Left renal cortex interstitium (tissue), 4 donors: ENCODE measurements at places on chromosomes 3 and 15.

DNA sequence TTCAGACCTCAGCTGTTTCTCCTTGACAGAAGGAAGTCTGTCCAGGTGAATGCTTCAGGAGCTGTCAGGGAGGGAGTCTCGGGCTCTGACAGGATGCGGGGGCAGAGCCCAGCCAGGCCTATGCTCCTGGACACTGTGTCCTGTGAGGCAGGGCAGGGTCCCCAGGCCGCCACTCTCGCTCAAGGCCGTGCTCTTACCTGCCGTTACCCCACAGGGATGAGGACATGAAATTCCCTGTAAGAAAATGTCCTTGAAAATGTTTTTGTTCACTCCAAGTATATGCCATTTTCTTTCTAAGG is 63.9 kb downstream of the BOC start:
- DNase-seq, result no peak

- DNase-seq, result no peak
Observed at GRCh38 chr15:31383139-31383538, 56.5 kb downstream of the KLF13 start.

- no peak for DNase-seq
Observed at GRCh38 chr15:31127596-31128261, 26.2 kb upstream of the TRPM1 start.

DNA sequence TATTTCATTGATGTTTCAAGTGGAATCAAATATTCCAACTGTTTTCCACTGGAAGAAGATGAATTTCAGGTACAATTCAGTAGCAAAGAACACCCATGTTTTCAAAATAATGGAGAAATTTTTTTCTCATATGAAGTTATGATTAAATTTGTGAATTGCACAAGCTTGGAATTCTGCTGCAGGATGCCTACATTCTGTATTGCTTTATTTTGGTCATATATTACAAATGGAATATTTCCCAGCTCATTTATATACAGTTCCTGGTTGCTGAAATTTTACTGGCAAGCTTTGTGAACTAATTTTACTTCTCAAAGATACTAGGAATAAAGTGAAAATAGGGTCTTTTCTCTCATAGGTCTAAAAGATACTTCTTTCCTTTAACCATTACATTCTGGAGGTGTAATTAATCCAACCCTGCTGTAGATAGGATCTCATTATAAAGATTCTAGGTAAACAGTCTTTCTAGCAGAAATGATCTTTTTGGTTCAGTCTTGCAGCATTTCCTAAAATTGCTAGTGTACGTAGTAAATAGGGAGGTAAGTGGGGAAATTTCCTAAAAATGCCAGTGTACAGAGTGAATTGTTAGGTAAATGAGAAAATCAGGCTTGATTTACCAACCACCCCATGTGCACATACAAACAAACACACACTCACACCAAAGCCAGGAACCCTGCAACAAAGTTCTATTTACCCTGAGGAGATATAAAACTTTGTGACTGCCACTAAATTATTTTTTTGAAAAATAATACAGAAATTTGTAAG is 393.5 kb upstream of the TPRG1 start:
- DNase-seq, result no peak

DNA sequence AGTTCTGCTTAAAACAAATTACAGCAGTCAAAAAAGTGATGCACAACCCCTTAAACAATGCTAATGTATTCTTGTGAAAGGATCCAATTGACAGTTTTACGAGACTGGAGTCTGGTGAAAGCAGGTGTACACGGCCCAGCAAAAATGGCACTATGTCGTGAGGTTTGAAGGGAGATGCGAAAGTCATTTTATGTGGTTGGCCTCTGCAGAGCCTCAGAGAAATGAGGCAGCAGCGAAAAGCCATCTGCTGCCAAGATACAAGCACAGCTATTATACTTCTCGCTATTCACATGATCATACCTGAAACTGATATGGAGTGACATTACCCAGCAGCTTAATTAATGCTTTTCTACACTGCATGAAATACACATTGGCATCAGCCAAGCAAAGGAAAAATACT is 36.4 kb downstream of the MECOM start:
- DNase-seq, result no peak

DNA sequence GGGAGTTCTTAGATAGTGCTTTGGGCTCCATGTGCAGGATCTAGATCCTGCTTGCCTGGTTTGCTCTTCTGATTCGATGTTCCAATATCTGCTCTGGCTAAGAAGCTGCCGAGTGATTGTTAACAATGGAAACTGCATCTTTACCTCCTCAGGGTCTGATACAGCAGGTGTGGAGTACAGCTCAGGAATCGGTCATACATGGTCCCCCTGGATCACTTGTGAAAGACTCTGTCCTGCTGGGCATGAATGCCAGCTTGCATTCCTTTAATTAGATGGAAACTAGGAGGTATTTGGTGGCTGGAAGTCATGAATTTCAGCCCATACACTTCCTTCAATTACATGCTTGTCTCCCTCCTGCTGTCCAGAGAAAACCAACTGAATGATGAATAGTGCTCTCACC is 95.3 kb downstream of the CHRNA7 start:
- no peak for DNase-seq

- no peak for DNase-seq
Observed at GRCh38 chr3:38952721-38953120, 99.0 kb downstream of the SCN11A start.

DNA sequence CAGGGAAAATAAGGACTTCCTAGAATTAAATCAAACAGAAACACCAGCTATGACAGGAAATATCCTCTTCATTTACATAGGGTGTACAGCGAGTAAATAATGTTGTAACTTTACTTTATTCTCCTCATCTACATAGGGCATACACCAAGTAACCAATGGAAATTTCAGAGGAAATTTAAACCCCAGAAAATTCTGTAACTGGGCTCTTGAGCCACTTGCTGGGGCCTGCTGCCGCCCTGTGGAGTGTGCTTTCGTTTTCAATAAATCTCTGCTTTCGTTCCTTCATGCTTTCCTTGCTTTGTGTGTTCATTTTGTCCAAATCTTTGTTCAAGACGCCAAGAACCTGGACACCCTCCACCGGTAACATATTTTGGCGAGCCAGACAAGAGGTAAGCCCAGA is 990.4 kb upstream of the CADM2 start:
- DNase-seq, result no peak

DNA sequence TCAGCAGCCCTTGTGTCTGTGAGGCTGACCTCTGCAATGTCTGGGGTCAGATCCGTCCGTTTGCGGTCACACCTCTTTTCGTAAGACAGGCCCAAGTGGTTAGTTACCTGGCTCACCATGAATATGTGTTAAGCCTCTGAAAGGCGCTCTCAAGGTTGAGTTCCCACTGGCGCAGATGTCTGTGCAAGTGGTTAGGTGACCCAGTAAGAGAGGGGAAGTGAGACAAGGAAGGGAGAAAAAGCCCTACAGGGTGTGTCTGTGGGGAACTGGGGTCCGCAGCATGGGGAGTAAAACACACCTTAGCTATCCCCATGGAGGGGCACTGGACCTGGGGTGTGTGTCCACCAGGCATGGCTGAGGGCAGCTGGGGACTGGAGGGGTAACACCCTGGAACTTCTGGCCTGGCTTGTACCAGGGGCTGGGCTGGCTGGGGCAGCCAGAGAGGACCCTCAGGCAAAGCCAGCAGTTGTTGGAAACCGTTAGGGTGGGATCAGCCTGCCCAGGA is 391.6 kb upstream of the PROK2 start:
- DNase-seq, result no peak

DNA sequence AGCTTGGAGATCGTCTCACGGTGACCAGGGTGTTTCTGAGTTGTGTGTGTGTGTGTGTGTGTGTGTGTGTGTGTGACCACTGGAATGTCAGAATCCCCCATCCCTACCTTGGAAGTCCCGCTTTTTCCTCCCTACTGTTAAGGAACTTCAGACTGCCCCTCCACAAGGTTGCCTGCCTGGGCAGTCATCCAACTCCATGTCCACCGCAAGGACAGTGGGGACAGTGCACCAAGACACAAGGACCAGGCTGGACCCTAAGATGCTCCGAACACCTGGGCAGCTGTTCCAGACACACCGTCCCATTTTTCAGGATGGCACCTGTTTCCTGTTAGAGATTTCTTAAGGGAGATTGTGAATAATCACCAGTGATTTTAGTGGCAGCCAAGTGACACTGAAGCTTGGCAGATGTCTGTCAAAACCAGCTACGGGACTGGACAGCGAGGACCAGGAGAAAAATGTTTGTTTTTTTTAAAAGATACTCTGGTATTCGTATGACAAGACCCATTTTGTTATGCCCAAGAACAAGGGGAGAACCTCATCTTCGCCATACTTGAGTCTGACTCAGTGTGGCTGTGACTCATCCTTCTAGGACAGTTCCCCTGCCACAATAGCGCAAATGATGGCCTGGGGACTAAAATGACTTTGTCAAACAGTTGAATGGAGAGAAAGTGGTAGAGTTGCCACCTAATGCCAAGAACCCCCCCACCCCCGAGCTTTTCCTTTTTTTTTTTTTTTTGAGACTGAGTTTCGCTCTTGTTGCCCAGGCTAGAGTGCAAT is 15.5 kb downstream of the PAQR9 start:
- DNase-seq, result no peak

GRCh38 chr3:156772588-156773206 is 53.5 kb upstream of the LEKR1 start:
- DNase-seq, result no peak

GRCh38 chr3:40764747-40765146 is 240.0 kb downstream of the ZNF621 start:
- DNase-seq, result no peak

GRCh38 chr3:113111011-113111707 is 100.2 kb upstream of the BOC start:
- no peak for DNase-seq

GRCh38 chr15:90644952-90645725 is 72.0 kb upstream of the BLM start:
- no peak for DNase-seq

DNA sequence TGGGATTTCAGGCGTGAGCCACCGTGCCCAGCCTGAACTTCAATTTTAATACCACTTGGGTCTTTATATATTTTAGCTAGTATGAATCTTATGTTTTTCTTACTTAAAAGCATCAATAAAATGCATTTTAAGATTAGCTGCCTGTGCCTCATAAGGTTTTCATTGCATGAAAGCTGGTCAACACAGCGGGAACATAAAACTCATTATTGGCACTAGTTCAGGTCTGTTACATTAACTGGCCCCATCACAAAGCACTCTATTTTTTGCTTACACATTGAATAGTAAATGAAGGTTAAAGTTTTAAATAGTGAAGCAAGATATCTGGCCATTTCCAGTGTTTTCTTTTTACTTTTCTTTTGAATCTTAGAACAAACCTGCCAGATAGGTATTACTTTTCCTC is 145.6 kb upstream of the LYSMD4 start:
- no peak for DNase-seq

GRCh38 chr3:170869239-170869590 is 780 bp downstream of the RPL22L1 start:
- no peak for DNase-seq

GRCh38 chr15:78810362-78811123 is 721 bp downstream of the ADAMTS7 start:
- DNase-seq, result no peak

GRCh38 chr15:81196576-81197254 is at the start of gene IL16:
Gene IL16 (plus strand): TSS chr15:81196879. CDS start chr15:81225400, 28,521 bp downstream.
- no peak for DNase-seq
